Tracheal epithelial cell (primary cell): ENCODE measurements at places on chromosomes 7 and 10. TPM values are rescaled to one million over a fixed set of nuclear protein-coding genes. Genes with fewer than 3 reads are reported as not detected.

IDI2 gene
- total RNA-seq = not detected in 2 replicates

FAM25G gene
- total RNA-seq = not detected in 2 replicates

WDR86 gene
- 0.24 and 1.3 TPM in 2 replicates for total RNA-seq

MCU gene
- total RNA-seq = 22.4 and 39.0 TPM in 2 replicates
